RPMI8226 (cell line): ENCODE measurements at places on chromosomes 3 and 15.
A peak's percentile ranks its signal among the peaks of the same experiment; 100 is the strongest.

- DNase-seq, result no peak
These were observed 127.5 kb downstream of the CHST2 start for GRCh38 chr3:143247073-143247472.

DNA sequence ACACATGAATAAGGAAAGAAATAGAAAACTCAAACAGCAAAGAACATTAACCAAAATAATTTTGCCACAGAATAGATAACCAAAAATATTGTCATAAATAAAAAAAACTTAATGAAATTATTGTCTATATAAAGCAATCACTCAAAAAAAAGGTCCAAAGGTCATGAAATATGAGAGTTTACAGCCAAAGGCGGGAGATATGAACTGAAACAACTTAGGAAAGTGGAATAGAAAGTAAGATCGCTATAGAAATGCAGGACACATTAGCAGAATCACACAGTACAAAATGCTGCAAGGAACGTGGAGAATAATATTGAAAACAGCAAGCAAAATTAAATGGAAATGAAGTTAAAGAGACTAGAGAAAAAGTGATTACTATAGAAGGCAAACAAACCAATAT is 375.0 kb upstream of the ARHGEF26 start:
- no peak for DNase-seq

DNA sequence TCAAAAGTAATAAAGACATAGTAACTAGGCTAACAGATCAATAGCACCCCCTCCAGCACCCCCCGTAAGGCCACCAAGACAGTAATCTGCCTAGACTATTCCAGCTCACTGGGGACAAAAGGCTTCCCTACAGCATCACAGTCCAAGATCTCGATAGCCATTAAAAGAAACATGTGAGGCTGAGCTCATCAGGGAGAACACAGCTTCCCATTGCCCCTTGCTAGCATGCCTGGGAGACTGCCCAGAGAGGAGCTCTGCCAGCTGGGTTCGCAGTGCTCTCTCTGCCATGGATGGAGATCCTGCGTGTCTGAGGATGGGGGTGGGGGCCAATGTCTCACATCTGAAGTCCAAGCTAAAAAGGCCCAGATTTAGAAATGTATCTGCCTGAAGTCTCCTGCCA is 17.8 kb downstream of the LRIG1 start:
- no peak for DNase-seq

DNA sequence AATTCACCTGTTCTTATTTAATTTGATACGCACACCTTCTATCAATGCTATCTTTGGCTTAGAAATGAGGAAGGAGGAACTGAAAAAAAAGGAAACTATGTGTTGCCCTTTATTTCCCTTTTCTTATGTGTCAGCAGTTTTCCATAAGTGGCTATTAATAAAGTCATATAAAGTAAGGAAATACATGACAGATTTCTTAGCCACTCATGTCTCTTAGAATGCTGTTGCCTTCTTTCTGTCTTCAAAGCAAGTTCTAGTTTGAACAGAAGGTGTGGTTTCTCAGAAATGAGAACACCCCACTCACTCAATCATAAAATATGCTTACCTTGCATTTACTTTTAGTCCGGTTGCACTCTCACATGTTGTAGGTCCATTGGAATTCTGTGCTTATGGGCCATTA is 640.5 kb upstream of the GRM7 start:
- DNase-seq, result peak; percentile 43

GRCh38 chr15:72203507-72203837 is 5.9 kb upstream of the GRAMD2A start:
- DNase-seq, result no peak

DNA sequence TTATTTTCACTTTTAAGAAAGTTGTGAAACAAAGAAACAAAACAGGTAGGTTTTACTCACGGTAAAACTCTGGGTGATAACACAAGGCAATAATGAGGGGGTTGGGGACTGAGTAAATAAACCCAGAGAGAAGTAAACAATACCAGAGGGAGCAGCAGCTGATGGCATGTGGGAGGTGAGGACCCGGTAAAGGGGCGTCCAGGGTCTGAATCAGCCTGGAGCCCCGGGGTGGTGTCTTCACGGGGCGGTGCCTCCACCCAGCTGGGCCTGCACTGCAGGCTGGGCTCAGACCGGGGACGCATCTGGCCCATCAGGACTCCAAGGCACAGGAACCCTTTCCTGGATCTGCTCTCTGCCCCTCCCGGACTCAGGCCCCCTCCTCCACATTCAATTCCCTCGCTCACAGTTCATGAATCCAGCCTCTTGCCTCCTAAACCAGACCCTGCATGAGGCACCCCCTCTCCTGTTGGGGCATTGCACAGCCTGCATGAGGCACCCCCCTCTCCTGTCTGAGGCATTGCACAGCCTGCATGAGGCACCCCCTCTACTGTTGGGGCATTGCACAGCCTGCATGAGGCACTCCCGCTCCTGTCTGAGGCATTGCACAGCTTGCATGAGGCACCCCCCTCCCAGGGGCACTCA is 73.9 kb upstream of the MFGE8 start:
- DNase-seq, result no peak
